CD4-positive, CD25-positive, alpha-beta regulatory T cell (primary cell): ENCODE measurements at places on chromosomes 4 and X. TPM values are rescaled to one million over a fixed set of nuclear protein-coding genes. Genes with fewer than 3 reads are reported as not detected.

- no peaks in the 10 kb centered on the region for H3K4me1 ChIP-seq
- H3K27me3 ChIP-seq, result no peaks in the 10 kb centered on the region
- no peaks in the 10 kb centered on the region for H3K36me3 ChIP-seq
- DNase-seq, result no peak
Measured at GRCh38 chrX:107565931-107566603, 62.2 kb upstream of the PRPS1 start.

Gene PROM1
- total RNA-seq, result 2.9 TPM

DNA sequence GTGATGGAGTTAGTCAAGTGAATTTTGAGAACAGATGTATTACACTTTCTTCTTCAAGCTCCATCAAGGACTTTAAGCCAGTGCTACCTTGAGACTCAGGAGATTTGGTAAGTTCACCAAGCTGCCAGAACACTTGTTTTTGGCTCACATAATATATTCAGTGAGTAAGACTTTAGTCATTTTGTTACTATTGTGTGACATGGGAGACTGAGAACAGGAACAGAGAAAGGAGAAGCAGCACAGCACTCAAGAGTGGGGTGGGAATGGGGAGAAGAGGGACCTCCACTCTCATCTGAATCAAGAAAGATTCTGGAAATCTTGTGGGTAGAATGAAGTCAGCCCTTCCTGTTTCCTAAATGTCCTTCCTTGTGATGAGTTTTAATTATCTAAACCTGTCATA lies 87.3 kb upstream of the TET2 start:
- H3K4me3 ChIP-seq, result no peak overlapping the region
- H3K27ac ChIP-seq, result no peak overlapping the region
- DNase-seq, result no peak

GRCh38 chr4:14967982-14968381 lies 34.3 kb upstream of the CPEB2 start:
- no peak overlapping the region for H3K4me3 ChIP-seq
- DNase-seq, result no peak
- H3K4me1 ChIP-seq, result no peaks in the 10 kb centered on the region
- H3K27ac ChIP-seq, result no peak overlapping the region
- H3K27me3 ChIP-seq, result peaks cover 10% of the 10 kb centered on the region

Gene RNF128
- not detected for total RNA-seq

DNA sequence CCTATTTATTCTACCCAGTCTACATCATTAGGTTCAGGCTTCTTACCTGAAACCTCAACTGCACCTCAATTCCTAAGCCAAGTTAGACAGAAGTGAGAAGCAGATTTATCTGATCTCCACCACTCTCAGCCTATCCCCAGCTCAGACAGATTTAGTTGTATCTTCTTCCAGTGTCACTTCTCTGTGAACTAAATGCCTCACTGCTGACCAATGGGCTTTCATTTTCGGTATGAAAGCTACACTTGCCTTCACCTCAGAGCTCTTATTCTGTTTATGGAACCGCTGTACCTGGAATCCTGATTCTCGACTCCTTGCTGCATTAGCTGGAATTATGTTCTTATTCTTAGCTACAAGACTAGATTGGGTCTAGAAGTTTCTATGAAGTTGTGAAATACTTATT lies 833.2 kb downstream of the CCSER1 start:
- DNase-seq, result no peak
- H3K27me3 ChIP-seq, result no peaks in the 10 kb centered on the region
- no peaks in the 10 kb centered on the region for H3K4me1 ChIP-seq
- H3K27ac ChIP-seq, result no peak overlapping the region

Gene NAP1L2
- 11.4 TPM for total RNA-seq

DNA sequence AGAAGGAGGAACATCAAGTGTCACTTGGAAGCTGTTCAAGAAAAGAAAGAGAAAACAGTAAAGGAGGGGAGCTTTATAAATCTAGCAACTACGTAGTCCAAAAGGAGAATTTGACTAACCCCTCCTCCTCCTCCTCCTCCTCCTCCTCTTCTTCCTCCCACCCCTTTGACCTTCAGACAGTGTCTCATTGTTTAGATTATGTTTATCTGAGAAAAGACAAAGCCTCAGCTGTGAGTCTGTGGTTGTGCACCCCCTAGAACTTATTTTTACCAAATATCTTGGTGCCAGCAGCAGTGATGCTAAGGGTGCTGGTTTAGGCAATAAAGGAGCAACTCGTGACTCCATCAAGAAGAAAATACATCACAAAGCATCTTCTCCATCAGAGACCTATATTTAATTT lies 68.9 kb upstream of the BMP2K start:
- no peaks in the 10 kb centered on the region for H3K36me3 ChIP-seq
- H3K4me3 ChIP-seq, result no peak overlapping the region
- no peak overlapping the region for H3K27ac ChIP-seq
- H3K4me1 ChIP-seq, result peaks cover 5% of the 10 kb centered on the region
- DNase-seq, result no peak

Gene TKTL1
- 8.1 TPM for total RNA-seq

Gene TRIM61
- 0.25 TPM for total RNA-seq

Gene BBS12
- 1.4 TPM for total RNA-seq

Gene SLC9B1
- 1.7 TPM for total RNA-seq

GRCh38 chr4:34939073-34939472 lies 1305.2 kb downstream of the ARAP2 start:
- no peak overlapping the region for H3K27ac ChIP-seq
- H3K27me3 ChIP-seq, result no peaks in the 10 kb centered on the region
- DNase-seq, result no peak
- H3K4me1 ChIP-seq, result no peaks in the 10 kb centered on the region
- H3K4me3 ChIP-seq, result no peak overlapping the region
- H3K36me3 ChIP-seq, result no peaks in the 10 kb centered on the region

Gene ZC4H2
- total RNA-seq, result 6.6 TPM

GRCh38 chr4:157803421-157803820 lies 369.4 kb downstream of the GASK1B start:
- no peaks in the 10 kb centered on the region for H3K36me3 ChIP-seq
- no peaks in the 10 kb centered on the region for H3K27me3 ChIP-seq
- no peak overlapping the region for H3K4me3 ChIP-seq
- H3K27ac ChIP-seq, result no peak overlapping the region
